ENCODE measurements at places on chromosomes 4 and X.

GRCh38 chrX:39212456-39212855 lies 411.2 kb downstream of the MID1IP1 start:
- DNase-seq: no peak

DNA sequence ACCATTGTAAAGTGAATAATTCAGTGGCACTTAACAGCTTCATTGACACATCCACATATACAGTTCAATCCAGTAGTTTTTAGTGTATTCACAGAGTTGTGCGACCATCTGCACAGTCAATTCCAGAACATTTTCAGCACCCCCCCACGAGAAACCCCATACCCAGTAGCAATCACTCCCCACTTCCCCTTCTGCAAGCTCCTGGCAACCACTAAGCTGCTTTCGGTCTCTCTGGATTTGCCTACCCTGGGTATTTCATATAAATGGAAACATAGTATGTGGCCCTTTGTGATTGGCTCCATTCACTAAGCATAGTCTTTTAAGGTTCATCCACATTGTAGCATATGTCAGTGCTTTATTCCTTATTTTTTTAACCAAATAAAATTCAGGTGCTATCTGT lies 10.0 kb downstream of the MSL3 start:
- DNase-seq: no peak

DNA sequence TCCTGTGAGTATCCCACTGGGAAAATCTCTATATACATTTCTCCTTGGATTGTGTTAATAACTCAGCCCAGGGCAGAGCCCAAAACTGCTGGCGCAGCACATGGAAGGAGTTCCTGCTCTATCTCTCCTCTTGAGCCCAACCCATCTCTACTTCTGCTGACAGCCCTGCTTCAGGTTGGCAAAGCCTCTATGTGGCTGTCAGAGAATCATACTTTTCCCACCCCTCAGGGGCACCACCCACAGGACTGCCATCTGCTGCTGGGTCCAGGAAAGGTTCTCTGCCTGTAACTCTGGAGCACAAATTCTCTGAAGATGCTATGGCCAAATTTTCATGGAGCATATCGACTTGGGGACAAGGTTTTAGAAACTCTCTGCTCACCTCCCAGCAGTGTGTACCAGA lies 278.5 kb upstream of the EMCN start:
- DNase-seq: no peak

DNA sequence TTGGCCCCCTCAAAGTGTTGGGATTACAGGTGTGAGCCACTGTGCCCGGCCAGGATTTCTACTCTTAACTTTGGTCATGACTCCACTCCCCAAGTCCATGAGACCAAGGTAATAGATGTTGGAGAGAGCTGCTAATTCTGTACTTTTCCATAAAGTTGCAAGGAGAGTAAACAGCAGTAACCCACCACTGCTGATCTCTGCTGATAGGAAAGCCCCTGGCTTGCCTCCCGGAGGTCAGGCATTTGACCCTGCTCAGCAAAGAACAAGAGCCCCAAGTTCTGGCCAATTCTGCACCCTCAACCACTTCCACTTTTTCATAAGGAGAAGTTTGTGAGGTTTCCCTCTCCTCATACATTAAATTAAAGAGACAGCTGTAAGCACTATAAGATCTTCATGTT lies 143.0 kb downstream of the RASL11B start:
- no peak for DNase-seq

DNA sequence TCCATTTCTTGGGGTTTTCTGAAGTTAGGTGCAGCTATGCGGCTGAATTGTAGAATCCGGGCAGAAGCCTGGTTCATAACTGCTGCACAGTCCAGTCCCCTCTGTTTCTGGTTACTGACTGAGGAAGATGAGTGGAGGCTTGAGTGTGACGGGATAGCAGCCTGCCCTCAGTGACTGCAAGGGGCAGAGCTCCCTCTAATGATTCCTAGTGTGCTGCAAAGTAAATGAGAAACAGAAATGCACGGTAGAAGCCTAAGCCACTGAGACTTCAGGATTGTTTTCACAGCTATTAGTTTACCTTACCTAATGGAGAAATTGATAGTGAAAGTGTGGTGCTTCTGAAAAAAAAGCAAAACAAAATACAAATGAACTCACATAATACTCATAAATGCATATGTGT lies 189.2 kb downstream of the GPM6A start:
- no peak for DNase-seq

- no peak for DNase-seq
Observed at GRCh38 chr4:99100876-99101275, 12.3 kb upstream of the ADH5 start.

DNA sequence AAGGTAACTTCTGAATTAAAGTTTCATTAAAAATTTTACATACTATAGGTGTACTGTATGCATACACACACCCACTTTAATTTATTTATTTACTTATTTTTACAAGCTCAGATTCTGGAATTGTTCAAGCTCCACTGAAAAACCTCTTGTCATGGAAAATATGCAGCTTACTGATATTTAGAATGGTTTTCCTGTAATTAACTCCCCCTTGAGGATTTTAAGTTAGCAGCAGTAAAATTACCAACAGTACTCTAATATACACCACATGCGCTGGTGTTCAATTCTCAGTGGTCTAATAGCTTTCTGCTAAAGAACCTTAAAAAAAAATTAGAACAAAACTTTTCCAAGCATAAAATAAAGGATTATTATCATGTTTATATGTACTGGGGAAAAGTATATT lies 12.0 kb downstream of the MAB21L2 start:
- DNase-seq: no peak

DNA sequence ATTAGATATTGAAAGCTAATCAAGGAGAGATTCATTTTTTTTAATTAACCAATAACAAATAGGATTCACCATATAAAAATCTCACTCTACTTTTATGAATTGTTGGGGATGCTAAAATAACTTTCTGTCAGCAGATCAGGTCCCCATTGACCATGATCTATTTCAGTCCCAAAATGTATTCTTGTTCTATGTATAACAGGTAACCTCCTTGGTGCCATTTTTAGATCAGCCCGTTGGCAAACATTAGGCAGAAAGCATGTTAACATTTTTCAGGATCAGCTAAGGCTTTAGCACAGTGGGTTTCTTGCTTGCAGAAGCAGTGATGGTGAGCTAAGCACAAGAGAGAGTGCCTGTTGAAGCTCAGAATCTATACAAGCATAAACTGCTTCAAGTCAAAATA lies 40.8 kb upstream of the COX7B2 start:
- no peak for DNase-seq

- DNase-seq: no peak
Observed at GRCh38 chrX:46433892-46434291, 111.3 kb downstream of the ZNF674 start.

DNA sequence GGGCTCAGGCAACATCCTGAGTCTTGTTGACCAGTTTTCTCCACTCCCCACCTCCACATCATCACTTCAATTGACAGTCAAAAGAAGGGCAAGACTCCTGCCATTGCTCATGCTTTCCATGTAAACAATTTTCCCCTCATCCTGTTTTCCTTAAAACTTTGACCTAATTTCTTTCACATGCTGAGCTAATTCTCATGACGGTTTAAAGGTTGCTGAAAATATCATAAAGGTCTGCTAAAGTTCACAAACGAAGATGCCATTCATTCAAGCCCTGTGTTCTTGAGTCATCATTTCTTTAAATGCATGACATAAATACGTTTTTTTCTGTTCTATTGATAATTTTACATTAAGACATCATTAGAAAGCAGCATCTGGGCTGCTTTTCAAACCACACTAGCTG lies 353.9 kb downstream of the NKX6-1 start:
- DNase-seq: no peak

DNA sequence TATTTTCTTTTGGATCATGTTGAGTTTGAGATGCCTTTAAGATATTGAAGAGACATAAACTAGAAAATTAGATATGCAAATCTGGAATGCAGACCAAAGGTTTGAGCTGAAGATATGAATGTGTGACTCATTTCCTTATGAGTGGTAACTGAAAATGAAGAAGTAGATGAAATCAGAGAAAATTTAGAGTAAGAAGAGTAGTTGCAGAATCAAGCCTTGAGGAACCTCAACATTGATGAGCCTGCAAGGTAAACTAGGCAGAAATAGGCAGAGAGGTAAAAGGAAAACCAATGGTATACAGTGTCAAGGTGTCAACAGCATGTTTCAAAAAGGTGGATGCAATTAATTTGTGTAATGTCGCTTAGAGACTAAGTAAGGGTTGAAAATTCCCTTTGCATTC lies 142.8 kb downstream of the MOSPD2 start:
- no peak for DNase-seq

- no peak for DNase-seq
Observed at GRCh38 chr4:71526637-71527406, 188.0 kb downstream of the SLC4A4 start.

- DNase-seq: peak; percentile 44
Observed at GRCh38 chr4:78517050-78517652, 34.4 kb upstream of the ANXA3 start.

- DNase-seq: no peak
Observed at GRCh38 chrX:31165241-31166035, 93.6 kb upstream of the FTHL17 start.

DNA sequence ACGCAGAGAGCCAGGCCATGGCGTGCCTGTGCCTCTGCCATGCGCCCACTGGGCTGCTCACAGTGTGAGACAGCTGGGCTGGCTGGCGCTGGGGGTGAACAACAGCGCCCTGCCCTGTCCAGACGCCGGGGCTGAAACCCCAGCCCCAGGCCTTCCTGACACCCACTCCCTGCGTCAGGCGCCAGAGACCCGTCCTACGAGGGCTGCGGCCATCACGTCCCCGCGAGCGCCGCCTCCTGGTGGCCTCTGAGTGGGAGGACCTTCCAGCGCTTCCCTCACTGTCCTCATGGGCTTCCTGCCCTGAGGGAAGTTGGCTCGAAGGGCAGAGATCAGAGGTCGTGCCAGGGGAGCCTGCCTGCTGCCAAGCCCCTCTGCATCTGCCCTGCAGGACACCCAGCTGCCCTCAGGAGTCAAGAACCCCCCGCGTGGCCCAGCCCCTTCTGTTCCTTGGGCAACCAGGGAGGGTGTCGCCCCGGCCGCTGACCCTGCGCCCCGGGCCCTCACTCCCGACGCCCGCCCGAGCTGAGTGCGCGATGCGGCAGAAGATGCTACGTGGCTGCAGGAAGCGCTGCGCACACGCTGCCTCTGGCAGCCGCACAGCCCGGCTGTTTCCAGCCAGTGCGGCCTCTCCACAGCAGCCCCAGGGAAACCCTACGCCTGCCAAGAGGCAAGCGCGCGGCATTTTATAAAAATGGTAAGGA lies 16.2 kb downstream of the NELFA start:
- DNase-seq: no peak

DNA sequence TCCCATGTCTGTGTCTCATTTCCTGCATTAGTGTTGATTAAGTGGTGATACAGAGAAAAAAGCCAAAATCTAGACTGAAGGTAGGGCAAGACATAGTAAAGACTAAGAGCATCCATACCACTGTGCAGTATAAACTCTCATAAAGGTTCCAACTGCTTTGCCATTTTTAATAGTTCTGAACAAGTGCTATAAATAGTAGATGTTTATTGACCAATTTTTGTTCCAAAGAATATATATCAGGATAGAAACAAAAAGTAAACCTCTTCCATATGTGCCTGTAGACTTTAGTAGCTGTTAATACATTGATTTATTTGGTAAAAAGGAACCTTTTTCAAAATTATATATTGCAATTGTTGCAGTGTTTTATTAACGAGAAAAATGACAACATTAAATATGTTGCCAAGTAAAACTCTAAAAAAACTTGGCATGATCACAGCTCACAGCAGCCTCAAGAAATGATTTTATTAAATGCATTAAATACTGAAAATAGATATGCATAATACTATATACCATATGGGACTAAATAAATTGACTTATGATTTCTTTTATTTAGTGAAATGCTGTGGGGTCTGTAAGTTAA lies 22.3 kb upstream of the AASDH start:
- DNase-seq: no peak

DNA sequence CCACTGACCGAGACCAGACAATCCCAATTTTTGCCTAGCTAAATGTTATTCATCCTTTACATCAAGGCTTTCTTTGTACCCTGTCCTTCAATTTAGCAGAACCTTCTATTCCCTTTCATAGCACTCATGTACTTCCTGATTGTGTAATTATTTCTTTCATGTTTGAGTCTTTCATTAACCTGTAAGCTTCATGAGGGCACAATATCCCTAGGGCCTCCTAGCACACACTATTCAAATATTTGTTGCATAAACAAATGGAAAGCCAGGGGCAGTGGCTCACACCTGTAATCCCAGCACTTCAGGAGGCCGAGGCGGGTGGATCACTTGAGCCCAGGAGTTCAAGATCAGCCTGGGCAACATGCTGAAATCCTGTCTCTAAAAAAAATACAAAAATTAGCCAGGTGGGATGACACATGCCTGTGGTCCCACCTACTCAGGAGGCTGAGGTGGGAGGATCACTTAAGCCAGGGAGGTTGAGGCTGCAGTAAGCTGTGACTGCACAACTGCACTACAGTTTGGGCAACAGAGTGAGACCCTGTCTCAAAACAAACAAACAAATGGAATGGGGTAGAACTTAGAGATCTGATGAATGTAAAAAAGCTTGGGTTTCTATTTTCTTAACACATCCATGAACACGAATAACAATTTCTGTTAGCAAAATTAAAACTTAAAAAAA lies 59.0 kb downstream of the SAT1 start:
- DNase-seq: no peak

DNA sequence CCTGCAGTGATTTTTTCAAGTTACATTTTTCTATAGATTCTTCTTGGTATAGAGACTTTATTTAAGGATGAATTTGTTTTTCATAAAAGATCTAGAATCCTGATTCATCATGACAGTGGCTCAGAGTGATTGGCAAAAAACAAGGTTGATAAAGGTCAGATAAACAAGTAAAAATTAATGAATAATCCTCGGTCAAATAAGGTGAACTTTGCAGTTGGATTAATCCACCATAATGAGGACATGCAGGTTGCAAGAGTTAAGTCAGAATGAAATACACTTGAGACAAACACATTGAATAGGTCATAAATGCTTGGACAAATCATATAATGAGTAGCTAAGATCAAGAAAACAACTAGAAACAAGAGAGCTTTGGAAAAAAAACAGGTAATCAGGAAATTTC lies 22.9 kb upstream of the UGT2B7 start:
- DNase-seq: no peak

- peak; percentile 79 for DNase-seq
Observed at GRCh38 chr4:82739287-82740190, 59.1 kb downstream of the SCD5 start.

DNA sequence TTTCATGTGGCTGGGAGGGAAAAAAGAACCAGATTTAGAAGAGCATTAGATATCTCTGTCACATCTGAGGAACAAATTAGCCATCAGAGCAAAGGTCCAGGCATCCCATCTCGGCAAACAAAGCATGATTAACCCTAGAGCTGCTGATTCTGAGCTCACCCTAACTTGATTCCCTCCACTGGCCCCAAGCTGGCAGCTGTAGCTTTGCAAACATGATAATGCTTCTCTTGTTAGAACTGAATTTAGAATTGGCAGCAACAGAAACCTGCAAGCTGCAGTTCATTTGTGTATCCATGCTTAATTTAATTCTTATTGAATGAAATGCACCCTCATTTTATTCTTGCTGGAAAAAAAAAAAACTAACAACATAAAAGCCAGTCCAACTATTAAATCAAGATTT lies 289.2 kb downstream of the IL1RAPL1 start:
- DNase-seq: no peak
